ENCODE measurements at places on chromosomes 1 and 21. TPM values are rescaled to one million over a fixed set of nuclear protein-coding genes. Genes with fewer than 3 reads are reported as not detected.

The OR2L5 gene
- not detected for polyA plus RNA-seq

DNA sequence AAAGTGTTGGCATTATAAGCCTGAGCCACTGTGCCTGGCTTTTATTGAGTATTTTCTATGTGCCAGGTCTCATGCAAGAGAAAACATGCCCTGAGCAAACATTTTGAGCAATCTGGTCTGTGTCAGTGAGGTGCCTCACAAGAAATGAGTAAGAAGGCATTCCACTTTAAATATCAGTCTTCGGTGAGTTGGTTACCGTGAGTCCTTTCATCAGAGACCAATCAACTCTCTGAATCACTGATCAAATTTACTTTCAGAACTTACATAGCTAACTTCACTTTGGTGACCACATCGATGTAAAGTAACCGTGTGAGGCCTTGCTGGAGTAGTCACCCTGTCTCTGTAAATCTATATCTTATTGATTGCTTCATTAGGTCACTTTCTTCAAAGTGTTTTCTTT lies 14.3 kb upstream of the DDX59 start:
- no peak for DNase-seq

The MRPS21 gene
- polyA plus RNA-seq, result 29.1 TPM

DNA sequence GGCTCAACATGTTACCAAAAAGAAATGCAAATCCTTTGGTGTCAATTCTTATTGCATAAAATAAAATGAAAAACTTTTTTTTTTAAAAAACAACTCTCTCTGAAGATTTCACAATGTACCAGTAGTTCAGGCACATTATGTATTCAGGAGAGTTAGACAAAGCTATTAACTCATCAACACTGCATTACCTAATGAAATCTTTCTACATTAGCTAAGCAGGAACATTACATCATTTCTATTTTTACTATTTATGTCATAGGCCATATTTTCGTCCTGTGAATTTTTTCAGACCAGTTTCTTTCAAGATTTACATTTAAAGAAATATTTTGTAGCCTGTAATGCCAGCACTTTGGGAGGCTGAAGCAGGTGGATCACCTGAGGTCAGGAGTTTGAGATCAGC lies 366.2 kb downstream of the USH2A start:
- no peak for DNase-seq

- DNase-seq, result no peak
Measured at GRCh38 chr1:99456536-99456935, 189.4 kb upstream of the PALMD start.

- DNase-seq, result no peak
Measured at GRCh38 chr1:179785031-179785431, 41.9 kb downstream of the FAM163A start.

DNA sequence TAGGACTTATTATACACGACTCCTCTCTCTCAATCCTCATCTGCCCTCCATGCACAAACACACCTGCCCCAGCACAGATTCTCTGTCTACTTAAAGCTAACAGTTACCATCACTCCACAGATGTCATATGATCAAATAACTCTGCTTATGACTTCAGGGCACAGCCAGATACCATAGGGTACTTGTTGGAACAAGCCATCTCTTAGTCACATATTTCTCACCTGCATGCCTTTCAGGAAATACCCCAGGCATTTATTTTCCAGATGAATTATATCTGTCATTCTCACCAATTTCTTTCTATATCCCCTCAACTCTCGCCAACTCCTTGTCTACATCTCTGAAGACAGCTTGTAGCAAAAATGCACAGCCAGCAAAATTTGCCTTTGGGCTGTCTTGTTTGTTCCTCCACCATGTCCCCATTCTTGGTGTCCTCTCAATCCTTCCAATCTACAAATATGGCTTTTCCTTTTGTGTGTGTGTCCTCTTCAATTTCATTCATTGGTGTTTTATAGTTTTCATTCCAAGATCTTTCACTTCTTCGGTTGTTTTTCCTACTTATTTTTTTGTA lies 353.9 kb upstream of the CAMK1G start:
- no peak for DNase-seq

DNA sequence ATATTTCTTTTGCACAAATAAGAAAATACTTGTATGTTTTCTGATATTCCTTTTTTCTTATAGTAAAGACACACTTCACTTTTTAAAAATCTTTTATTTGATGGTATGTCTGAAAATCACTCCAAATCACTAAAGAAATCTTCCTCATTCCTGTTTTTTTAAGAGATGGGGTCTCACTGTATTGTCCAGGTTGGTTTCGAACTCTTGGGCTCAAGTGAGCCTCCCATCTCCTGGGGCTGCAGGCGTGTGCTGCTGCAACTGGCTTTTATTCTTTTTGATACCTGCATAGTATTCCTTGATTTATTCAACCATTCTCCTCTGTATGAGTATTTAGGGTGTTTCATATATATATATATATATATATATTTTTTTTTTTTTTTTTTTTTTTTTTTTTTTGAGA lies 88.1 kb downstream of the OSBPL9 start:
- DNase-seq, result no peak

DNA sequence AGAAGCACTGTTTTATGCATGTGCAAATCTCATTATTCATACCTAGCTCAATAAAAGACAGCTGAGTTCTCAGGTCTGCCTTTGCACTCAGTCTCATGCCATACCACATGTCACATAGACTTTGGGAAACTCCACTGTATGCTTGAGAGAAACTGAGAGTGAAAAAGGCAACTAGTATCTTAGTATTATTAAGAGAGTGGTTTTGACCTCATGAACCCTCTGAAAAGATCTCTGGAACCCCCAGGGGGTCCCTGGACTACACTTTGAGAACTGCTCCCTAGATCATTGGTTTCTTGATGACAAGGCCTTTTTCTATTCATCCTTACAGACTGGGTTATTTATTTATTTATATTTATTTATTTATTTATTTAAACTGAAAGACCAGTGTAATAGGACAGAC lies 3.7 kb upstream of the RHEX start:
- DNase-seq, result no peak

DNA sequence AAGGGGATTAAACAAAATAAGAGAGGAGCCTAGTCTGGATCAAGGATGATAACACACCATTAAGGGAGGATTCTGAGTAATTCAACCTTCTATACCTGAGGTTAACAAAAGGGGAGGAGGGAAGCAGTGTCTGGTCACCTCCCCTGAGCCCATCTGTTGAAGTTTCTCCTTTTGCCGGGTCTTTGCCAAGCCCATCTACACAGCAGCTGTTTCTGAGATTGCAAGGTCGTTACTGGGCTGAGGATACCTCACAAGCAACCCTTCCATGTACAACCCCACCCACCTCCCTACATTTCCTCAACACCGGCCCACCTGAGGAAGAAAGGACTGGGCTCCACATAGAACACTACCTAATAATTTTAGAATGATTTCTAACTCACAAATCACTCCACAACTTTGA lies 26.3 kb downstream of the LRRC52 start:
- no peak for DNase-seq

The SNRNP40 gene
- polyA plus RNA-seq, result 12.3 TPM

DNA sequence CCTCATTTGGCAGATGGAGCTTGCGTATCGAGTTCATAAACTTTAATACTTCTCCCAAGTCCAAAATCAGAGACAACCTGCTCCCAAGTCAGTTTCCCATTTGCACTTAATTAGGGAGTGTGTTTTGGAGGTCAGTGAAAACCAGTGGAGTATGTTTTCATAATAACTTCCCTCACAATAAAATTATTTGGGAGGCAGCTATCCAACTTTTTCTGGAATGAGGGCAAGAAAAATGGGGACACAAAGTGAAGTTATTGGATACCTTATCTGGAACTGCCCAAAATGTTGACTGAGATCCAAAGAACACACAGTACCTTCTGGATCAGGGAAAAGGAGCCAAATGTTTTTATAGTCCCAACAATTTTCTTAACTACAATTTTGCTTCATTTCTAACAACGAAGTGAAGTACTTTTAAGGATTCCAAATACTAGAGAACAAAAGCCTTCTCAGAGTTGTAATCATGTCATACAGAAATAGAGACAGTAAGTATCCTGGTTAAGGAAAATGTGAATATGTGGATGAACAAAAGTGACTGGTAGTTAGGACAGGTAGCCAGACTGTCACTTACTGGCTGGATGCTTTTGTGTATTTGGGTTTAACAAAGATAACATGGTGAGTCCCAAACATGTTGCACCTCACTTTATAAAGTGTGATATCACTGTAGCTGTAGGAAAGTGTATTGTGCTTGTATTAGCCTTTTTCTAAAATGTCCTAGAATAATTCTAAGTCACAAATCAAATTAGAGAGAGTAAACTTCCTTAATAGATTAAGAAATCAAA lies 325.0 kb downstream of the HLX start:
- no peak for DNase-seq

DNA sequence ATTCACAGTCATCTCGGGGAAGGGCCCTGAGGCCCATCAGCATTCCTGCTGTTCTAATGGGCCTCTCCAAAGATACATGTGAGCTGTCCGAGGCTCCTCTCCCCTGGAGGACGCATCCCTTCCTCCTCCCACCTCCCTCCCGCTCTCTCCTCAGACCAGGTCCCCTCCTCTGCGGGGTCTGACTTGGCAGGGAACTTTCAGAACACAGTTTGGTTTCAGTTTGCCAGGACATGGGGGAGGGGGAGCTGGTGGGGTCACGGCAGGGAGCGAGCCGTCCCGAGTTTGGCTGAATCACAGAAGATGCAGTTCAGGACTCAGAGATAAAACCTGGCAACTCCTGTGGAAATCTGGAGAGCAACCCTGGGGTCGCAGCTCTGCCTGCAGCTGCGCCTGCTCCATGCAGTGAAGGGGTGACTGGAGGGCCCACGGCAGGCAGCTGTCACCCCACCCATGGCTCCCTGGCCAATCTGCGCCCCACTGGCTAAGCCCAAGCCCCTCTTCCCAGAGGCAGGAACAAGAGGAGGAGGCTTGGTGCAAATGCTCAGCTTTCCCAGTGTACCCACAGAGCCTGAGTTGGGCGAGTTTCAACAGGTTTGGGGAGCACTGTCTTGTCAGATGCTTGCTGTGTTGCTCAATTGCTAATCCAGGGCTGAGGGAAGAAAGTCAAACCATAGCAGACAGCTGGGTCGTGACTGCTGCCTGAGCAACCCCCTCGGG lies 5.7 kb downstream of the WNT4 start:
- no peak for DNase-seq

The FAM78B gene
- polyA plus RNA-seq, result 0.81 TPM

DNA sequence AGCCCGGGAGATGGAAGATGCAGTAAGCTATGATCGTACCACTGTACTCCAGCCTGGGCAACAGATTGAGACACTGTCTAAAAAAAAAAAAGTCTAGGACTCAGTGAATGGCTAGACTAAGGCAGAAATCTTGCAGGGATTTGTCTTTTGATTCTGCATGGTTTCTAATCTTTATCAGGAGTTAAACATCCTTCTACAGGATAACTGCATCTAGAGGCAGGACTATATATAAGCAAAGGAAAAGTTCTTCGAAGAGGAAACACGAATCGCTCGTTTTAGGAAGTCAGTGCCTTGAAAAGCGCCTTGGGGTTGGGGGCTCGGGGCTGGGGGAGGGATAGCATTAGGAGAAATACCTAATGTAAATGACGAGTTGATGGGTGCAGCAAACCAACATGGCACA lies 602 bp upstream of the UFC1 start:
- no peak for DNase-seq

GRCh38 chr1:214717351-214717750 lies 114.4 kb downstream of the CENPF start:
- no peak for DNase-seq

DNA sequence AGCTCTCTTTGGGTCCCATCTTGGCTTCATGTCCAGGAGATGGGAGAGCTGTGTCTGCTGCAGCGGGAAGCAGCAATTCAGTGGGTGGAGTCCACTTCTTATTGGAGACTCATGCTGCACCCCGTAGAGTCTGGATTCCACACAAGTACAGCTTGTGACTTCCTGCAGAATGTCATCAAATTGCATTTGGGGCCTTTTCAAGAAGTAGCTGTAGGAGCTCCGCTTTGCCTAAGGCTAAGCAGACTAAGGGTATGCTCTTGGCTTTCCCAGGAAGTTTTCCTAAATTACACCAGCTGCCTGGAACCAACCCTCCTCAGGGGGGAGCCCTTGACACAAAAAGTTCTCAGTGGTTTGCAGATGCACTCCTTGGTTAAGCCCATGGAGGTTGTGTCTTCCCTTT lies 5.7 kb upstream of the MOB3C start:
- no peak for DNase-seq

DNA sequence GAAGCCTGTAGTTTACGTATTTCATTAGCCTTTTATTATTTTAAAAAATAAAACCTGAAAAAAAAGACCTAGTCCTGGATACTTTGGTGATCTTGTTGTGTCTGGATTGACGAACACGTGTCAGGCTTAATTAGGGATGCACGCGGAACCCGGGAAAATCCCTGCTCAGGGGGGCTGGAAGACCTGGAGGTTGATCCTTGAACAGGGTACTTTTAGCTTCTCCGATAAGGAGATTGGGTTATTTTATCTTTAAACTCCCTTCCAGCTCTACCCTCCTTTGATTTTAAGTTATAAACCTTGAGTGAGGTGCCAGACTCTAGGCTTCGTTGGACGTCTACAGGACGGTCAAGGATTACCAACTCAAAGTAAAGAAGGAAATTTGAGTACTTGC lies 552 bp upstream of the ZNF691 start:
- no peak for DNase-seq

- DNase-seq, result no peak
Measured at GRCh38 chr1:107434361-107434693, 293.5 kb downstream of the NTNG1 start.

- DNase-seq, result no peak
Measured at GRCh38 chr1:53196017-53196484, 573 bp upstream of the CPT2 start.

DNA sequence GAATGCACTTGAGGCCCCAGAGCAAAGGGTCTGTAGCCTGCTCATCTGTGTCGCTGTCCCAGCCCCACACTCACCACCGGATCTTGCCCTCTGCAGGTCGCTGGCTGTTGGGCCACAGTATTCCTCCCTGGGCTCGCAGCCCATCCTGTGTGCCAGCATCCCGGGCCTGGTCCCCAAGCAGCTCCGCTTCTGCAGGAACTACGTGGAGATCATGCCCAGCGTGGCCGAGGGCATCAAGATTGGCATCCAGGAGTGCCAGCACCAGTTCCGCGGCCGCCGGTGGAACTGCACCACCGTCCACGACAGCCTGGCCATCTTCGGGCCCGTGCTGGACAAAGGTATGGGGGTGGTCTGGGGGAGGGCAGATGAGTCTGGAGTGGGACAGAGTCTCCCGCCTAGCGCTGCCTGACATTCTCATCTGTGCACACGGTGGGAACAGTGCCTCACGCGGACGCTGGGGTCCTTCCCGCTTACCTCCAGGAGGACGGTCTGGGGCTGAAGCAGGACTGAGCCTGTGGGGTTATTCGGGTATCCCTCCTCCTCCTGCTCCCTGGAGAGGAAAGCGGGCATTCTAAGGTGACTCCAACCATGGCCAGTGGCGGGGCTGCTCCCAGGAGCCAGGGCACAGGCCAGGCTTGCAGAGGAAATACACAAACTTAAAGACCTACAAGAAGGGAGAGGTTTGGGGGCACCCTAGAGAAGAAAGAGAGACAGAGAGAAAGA lies 15.9 kb downstream of the WNT3A start:
- DNase-seq, result no peak

GRCh38 chr1:107941531-107941930 lies 23.4 kb downstream of the VAV3 start:
- DNase-seq, result no peak

Data from liver (tissue), 10 donors.